Motor neuron (in vitro differentiated cells): ENCODE measurements at places on chromosomes 4 and X. TPM values are rescaled to one million over a fixed set of nuclear protein-coding genes. Genes with fewer than 3 reads are reported as not detected.

HTN1 gene
- not detected in 2 replicates for total RNA-seq

CCDC120 gene
- total RNA-seq = 0.15 and 0.43 TPM in 2 replicates

FGD1 gene
- total RNA-seq = 10.1 and 13.7 TPM in 2 replicates

PNMA6F gene
- total RNA-seq = 0.92 and 1.2 TPM in 2 replicates

NR3C2 gene
- total RNA-seq = 7.8 and 9.3 TPM in 2 replicates

BST1 gene
- 0.68 and 0.79 TPM in 2 replicates for total RNA-seq

HSFX2 gene
- 0.73 and 1.5 TPM in 2 replicates for total RNA-seq

UGT2A1 gene
- total RNA-seq = 0.91 TPM in 1 of 2 replicates, not detected in the other

NLGN3 gene
- total RNA-seq = 0.66 and 0.75 TPM in 2 replicates

CCNB3 gene
- total RNA-seq = 0.17 and 2.2 TPM in 2 replicates

RRH gene
- total RNA-seq = 0.33 and 0.34 TPM in 2 replicates

ACSL1 gene
- 8.8 and 8.9 TPM in 2 replicates for total RNA-seq

CXCL6 gene
- total RNA-seq = 0.19 and 0.24 TPM in 2 replicates
